D341Med (cell line): ENCODE measurements at places on chromosomes 3 and 15.

GRCh38 chr3:168517249-168518071 lies 421.7 kb upstream of the GOLIM4 start:
- DNase-seq = no peak

DNA sequence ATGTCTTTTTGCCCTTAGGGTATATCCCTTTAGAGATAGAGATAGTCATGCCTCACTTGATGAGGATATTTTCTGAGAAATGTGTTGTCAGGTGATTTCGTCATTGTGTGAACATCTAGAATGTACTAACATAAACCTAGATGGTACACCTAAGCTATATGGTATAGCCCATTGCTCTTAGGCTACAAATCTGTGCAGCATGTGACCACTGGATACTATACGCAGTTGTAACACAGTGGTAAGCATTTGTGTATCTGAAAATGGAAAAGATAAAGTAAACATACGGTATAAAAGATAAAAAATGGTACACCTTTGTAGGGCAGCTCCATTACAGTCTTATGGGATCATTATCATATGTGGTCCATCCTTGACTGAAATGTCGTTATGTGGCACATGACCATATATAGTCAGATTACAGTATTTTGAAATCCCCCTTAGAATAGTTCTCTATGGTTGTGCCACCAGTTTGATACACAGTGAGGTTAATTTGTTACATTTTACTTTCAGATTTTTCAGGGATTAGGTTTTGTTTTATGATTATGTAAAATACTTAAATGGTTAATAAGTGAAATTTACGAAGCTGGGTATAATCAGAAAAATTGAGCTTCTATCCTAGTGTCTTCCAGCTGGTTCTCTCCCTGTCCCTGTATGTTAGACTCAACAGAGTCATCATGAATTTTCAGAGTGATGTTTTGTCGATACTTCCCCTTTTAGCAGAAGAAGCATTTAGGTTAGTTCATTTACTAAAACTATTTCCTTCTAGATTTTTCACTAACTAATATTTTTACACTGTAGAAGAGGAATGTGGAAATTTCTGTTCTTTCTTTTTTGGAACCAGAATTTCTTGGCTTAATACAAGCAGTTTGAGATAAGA lies 12.8 kb downstream of the SETD5 start:
- DNase-seq = no peak

DNA sequence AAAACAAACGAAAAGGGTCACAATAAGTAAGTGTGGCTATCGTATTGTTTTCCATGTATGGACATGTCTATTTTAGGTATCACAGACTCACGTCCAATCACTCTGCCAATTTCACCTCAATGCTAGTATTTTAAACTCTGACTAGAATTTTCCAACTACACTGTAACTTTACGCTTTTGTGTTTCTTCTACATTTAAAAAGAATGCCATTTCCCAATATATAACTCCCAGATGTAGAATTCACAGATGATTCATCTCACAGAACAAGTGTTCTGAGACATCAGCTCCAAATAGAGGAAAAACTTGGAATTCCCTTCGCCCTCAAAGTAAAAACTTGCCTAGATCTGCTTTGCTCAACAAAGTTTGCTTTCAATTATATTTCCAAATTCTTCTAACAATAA lies 14.2 kb downstream of the LRIG1 start:
- no peak for DNase-seq

GRCh38 chr15:65077291-65077980 lies 890 bp downstream of the KBTBD13 start:
- DNase-seq = no peak
